HuH-7.5 (cell line): ENCODE measurements at places on chromosomes 3 and 15.
A peak's percentile ranks its signal among the peaks of the same experiment; 100 is the strongest.

GRCh38 chr3:129573493-129573892, 30.5 kb downstream of the H1-8 start:
- no peak for DNase-seq

- no peak for DNase-seq
Measured at GRCh38 chr3:156728267-156728985, 54.0 kb downstream of the TIPARP start.

DNA sequence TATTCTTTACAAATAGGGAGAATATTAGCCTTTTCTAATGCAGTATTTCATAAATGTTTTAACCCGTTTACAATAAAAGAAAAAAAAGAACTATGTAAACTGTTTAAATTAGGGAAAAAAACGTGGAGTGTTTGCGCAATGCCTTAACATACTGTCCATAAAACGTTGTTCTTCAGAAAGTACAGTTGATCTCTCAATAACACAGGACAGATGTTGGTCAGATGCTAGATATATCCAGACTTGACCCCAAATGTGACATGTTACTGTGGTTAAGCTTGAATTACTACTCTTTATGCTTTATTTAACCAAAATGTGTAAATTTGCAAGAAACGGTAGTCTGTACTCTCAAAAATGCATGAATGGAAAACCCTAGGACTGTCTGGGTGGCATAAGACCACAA, 110.3 kb downstream of the PLOD2 start:
- no peak for DNase-seq

GRCh38 chr3:156260331-156260730, 140.0 kb downstream of the KCNAB1 start:
- DNase-seq, result no peak

DNA sequence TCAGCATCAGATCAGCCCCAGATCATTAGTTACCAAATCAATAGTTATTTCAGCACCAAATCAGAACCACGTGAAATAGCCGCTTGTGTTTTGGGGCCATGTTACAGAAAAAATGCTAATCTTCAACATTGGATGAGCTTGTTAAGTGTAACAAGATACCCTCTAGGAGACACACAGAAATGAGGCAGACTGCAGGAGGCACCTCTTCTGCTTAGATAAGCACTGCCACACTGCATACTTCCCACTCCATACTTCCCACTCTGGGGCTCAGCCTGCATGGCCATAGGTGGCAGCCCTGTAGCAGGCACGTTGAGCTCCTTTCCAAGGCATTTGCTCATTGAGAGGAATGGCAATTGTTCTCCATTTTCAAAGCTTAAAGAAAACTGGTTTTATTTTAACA, 73.3 kb downstream of the CHCHD6 start:
- no peak for DNase-seq

- no peak for DNase-seq
Measured at GRCh38 chr15:67175643-67176071, 78.8 kb downstream of the AAGAB start.

- DNase-seq, result no peak
Measured at GRCh38 chr3:152314677-152315353, 46.1 kb downstream of the MBNL1 start.

DNA sequence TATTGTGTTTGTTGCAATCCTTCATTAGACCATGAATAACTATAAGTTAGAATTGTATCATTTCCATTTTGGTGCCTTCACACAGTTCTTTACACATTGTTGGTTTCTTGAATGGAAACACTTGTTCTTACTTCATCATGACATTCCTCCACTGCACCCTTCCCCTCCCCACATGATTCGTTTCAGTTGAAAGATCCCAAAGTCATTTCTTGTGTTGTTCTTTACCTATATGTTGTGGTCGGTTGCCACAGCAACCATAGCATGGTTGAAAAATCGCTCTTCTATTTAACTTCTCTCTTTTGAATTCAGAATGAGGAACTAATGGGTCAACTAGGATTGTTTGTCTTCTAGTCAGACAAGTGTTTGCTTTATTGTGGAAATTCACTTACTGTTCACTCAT, 103.3 kb downstream of the IL1RAP start:
- DNase-seq, result no peak

GRCh38 chr3:100209948-100210771, 50.6 kb upstream of the TBC1D23 start:
- DNase-seq, result no peak

GRCh38 chr3:177981576-177981975, 554.7 kb upstream of the KCNMB2 start:
- no peak for DNase-seq

DNA sequence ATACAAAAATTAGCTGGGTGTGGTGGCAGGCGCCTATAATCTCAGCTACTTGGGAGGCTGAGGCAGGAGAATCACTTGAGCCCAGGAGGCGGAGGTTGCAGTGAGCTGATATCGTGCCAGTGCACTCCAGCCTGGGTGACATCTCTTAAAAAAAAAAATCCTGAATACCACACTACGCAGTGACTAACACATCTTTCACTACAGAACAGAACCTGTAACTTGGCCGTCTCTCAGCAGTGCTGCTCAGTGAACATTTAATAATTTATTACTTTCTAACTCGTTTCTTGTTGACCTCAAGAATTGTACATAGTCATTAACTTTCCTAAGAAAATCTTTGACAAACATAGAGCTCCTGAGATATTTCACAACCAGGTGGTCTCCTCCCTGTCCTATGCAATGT, 3.8 kb downstream of the GREM1 start:
- no peak for DNase-seq

DNA sequence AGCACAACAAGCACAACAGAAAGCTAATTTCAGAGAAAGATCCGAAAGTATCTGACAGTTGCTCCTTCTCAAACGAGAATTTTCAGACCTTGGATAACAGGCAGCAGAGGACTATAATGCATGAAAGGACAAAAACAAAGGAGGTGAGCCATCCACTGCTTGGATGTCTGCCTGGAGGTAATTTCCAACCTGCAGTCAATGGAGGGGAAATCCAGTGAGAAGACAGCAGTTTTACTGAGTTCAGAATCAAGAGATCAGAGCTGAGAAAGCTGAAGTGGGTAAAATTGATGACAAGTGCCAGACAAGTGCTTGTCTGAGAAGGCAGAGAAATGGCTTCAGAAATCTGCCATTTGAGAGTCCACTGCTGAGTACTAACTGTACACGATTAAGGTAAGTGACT, 22.1 kb downstream of the UBE3A start:
- no peak for DNase-seq

DNA sequence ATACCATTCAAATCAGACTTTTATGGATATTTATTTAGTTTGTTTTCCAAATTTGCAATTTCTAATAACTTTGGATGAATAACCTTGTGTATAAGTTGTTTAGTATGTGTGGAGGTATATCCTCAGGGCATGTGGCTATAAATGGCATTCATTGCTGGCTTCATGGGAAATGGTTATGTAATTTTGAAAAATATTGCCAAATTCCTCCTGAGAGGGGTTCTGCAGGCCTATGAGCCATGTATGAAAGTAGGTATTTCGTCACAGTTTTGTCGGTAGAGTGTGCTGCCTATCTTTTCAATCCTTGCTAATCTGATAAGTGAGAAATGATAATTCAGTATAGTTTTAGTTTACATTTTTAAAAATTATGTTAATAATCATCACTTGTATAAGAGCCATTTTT, 256.4 kb upstream of the ZNF385D start:
- peak; percentile 48 for DNase-seq

DNA sequence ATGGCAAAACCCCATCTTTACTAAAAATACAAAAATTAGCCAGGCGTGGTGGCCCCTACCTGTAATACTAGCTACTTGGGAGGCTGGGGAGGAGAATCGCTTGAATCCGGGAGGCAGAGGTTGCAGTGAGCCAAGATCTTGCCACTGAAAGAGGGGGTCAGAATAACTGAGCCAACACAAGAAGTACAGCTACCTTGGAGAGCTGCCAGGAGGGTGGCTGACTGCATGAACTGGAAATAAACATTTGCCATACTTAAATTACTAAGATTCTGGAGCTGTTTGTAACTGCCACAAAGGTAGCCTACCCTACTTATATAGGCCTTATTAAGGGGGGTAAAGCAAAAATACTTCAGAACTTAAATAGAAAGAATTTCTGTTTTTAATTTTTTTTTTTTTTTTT, 15.4 kb upstream of the PIK3CB start:
- DNase-seq, result no peak

DNA sequence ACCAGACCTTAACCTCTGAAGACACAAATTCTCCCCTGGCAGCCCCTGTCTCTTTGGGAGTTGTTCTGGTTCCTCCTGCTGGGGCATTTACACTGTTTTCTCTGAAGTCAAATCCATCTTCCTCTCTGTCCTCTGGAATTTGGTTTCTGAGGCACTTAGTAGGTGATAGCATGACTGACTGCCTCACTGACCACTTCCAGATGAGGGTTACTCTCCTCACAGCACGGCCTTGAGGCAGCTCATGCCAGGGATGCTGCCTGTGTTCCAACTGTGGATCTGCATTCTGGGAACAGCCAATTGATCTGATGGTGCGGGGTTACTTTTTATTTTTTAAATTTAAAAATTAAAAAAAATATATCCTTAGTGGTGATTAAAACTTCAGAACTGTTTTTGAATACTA, 140.9 kb upstream of the ROPN1 start:
- no peak for DNase-seq

- no peak for DNase-seq
Measured at GRCh38 chr3:14001136-14001535, 121.3 kb upstream of the WNT7A start.

DNA sequence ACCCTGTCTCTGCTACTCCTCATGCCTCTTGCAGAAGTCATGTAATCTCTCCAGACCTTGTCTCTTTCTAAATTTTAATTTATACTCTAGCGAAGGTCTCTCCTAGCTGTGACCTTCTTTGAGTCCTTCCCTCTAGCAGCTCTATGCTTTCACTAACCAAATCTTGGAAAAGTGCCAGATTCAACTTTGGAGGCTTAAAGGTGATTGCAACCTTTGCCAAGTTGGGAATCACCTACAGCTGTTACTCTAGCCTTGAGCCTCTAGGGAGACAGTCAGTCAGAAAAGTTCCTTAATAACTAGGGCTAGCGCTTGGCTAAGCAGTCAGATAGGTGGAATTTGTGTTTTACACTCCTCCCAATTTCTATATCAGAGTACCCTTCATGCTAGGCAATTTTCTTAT, 46.1 kb upstream of the ABI3BP start:
- DNase-seq, result no peak
